Suprapubic skin (tissue), 4 donors: ENCODE measurements at places on chromosomes 16 and 17. TPM values are rescaled to one million over a fixed set of nuclear protein-coding genes. Genes with fewer than 3 reads are reported as not detected.
A peak's percentile ranks its signal among the peaks of the same experiment; 100 is the strongest.

CLEC18B gene
- total RNA-seq, result not detected

RHBDF1 gene
- 32.1 TPM for total RNA-seq

DNA sequence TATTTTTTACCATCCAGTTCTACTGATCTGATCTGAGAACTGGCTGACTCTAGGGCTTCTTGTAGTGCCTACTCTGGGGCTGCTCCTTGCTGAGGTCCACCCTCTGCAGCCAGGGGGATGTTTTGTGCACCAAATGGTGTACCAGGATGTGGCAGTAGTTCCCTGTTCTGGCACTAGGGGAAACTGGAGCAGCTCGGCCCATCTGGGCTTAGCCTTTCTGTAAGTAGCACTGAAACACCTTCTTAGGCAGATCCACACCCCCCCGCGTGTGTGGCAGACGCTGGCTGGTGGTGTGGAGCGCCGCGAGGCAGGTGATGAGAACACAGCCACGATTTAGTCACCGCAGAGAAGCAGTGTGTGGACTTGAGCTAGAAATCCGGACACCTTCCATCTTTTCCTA is 17.0 kb downstream of the DUSP14 start:
- peaks cover 11% of the 10 kb centered on the region for H3K4me1 ChIP-seq
- no peak overlapping the region for H3K4me3 ChIP-seq
- no peak overlapping the region for H3K27ac ChIP-seq
- H3K36me3 ChIP-seq, result peaks cover 8% of the 10 kb centered on the region
- H3K27me3 ChIP-seq, result no peaks in the 10 kb centered on the region
- no peak for DNase-seq

GRCh38 chr17:60422162-60422665 is at the start of gene CHCT1:
CHCT1 (plus strand) TSS chr17:60422489; CDS start chr17:60422593, 104 bp downstream.
- peak; percentile 74 for DNase-seq
- peak within 1 kb of the TSS; percentile 53 for H3K4me3 ChIP-seq
- H3K27me3 ChIP-seq, result no peaks in the 10 kb centered on the region
- peaks cover 14% of the 10 kb centered on the region for H3K4me1 ChIP-seq

GRCh38 chr17:3911271-3912053 is 4.8 kb downstream of the P2RX1 start:
- DNase-seq, result no peak
- peaks cover 18% of the 10 kb centered on the region for H3K4me1 ChIP-seq
- H3K36me3 ChIP-seq, result no peaks in the 10 kb centered on the region
- no peaks in the 10 kb centered on the region for H3K27me3 ChIP-seq

DNA sequence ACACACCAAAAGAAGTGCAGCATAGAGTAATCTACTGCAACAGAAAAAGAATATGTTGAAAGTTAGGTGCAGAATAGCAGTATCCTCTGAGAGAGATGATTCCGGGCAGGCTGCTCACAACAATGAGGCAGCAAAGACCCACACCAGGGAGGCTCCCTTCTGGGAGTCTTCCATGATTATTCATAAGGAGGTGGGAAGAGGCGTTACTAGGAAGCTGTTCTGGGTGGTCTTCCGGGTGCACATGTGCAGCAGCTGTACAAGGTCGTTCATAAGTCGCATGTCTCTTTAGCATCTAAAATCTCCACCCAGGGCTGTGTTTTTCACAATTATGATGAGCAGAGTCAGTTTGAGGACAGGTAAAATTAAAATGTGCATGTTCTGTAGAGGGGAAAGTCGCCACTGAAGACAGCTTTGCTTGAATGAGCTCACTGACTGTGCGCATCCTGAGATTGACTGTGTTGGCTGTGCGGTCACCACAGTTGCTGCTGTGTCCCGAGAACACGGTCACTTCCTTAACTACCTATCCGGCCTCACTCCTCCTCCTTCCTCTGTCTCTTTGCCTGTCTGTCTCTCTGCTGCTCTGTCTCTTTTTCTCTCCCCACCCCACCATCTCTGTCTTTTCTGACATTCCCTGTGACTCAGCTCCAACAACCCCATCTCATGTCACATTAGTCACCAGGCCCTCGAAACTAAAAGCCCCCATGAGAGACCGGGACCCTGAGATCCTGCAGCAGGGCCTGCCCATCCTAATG is 125.5 kb upstream of the HSBP1 start:
- no peaks in the 10 kb centered on the region for H3K27me3 ChIP-seq
- no peak overlapping the region for H3K27ac ChIP-seq
